ENCODE measurements at places on chromosomes 6 and 20.

GRCh38 chr20:61887596-61888093 is 178.0 kb downstream of the TAF4 start:
- no peak for DNase-seq

DNA sequence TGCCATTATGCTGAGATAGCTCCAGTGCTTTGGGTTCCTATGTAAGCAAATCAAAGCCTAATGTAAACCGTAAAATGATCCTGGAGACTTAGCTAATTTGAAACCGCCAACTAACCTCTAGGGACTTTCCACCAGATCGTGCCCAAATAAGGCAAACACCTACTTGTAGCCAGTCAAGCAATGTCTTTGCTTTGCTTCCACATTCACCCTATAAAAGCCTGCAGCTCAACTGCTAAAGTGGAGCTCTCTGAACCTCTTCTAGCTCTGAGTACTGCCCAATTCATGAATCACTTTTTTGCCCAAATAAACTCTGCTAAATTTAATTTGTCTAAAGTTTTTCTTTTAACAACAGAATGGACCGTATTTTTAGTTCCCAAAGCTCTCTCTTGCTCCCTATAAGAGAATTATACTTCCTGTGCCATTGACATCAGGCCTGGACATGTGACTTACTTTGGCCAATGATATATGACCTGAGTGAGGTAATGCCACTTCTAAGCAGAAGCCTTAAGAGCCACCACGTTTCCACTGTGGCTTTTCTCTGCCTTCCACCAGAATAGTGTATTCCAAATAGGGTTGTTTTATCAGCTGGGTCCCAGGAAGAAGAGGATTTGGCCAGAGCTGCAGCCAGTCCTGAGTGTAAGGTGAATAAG is 34.8 kb upstream of the PSMF1 start:
- no peak for DNase-seq

- DNase-seq, result no peak
These were observed 31.4 kb downstream of the GCLC start for GRCh38 chr6:53513519-53513966.

GRCh38 chr20:38062890-38063289 is 29.3 kb downstream of the RPRD1B start:
- no peak for DNase-seq

GRCh38 chr6:44969446-44970185 is 358.5 kb upstream of the RUNX2 start:
- DNase-seq, result no peak

- DNase-seq, result no peak
These were observed 134.1 kb upstream of the CEP162 start for GRCh38 chr6:84361372-84362192.

GRCh38 chr6:162962093-162962492 is 234.3 kb downstream of the PACRG start:
- no peak for DNase-seq

DNA sequence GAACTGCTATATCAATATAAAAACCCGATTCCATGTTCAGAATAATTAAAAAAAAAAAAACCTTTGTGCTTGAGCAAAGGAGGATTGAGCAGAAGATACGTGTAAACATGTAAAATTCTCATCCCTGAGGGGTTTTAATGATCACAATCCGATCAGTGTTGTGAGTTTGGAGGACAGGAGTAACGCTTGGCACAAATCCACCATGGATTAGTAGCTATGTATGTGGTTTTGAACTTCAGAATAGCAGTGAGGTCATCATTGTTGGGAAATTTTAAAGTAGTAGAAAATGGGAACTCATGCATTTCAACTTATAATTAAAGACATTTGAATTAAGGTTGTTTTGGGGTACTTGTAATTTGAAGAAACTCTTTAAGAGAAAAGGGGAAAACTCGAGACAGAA is 203.2 kb downstream of the RPS12 start:
- DNase-seq, result no peak

DNA sequence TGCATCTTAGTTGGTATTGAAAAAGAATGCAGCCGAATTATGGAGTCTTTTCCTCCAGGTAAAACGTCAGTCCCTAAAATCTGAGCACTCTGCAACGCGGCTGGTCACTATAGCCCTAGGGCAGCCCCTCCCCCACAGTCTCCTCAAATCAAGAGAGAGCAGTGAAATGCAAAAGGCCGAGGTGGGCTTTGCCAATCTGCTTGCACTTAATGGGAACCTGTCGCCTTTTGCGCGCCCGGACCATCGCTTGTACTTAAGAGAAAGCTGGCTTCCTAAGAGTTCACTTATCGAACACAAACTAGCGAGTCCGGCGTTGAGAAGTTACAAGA is 447 bp downstream of the MCM3 start:
- peak; percentile 46 for DNase-seq

DNA sequence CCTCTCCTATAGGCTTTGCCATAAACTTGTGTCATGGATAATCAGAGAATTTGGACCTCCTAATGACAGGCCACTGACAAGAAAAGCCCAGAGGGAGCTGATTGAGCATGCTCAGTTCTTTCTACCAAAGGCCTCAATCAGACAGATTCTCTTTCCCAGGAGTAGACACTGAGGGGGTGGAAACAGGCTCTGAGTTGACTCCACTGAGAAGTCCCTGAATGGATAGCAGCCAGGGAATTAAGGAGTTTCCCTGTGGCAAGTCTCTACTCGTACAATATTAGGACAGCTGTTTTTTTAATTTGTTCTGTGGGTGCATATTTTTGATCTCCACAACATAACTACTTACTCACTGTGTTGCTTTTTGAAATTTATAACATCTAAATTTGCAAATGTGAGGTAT is 63.3 kb downstream of the SLC16A10 start:
- DNase-seq, result no peak

GRCh38 chr20:62129731-62130531 is 7.7 kb downstream of the LSM14B start:
- no peak for DNase-seq

- DNase-seq, result no peak
These were observed 47.2 kb upstream of the TMEM244 start for GRCh38 chr6:129908356-129908755.

GRCh38 chr6:151624481-151624880 is 130.7 kb downstream of the CCDC170 start:
- no peak for DNase-seq

- no peak for DNase-seq
These were observed 78.4 kb upstream of the MLN start for GRCh38 chr6:33882154-33882553.

GRCh38 chr6:3773678-3774298 is 22.3 kb upstream of the PXDC1 start:
- DNase-seq, result peak; percentile 85

DNA sequence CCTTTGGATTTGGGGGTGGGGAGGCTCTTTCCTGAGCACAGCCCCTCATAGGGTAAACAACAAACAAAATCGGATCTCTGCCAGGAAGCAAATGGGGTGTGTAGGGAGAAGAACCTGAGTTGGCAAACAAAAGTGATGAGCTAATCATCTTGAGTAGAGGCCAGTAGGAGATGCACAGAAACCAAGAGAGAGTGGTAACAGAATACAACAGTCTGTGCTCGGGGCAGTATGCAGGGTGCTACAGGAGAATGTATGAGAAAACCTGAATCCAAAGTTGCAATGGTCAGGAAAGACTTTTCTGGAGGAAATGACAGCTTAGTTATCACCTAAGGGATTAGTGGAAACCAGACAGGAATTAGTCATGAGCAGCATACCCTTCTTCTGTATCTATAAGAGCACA is 177.8 kb downstream of the CDKAL1 start:
- no peak for DNase-seq

DNA sequence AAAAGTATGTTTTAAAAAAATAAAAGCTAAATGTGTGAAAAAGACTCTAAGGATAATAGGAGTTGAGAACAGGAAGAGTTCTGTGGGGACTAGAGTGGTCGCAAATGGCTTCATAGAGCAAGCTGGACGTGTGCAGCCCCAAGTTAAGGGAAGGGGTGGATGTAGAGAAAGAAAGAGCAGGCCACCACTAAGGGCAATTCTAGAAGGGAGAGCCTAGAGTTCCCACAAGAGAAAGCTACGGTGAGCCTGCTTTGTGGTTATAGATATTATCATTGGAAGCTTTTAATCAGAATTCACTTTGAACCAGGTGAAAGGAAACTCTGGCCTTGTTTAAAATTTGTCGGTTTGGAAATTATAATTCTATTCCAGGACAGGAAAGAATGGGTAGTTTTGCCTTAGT is 101.6 kb downstream of the HIVEP2 start:
- no peak for DNase-seq

GRCh38 chr20:40945754-40946450 is 82.7 kb upstream of the TOP1 start:
- peak; percentile 60 for DNase-seq

All from foreskin melanocyte (primary cell).